Breast epithelium (tissue), 4 donors: ENCODE measurements at places on chromosomes 3 and 15. TPM values are rescaled to one million over a fixed set of nuclear protein-coding genes. Genes with fewer than 3 reads are reported as not detected.
A peak's percentile ranks its signal among the peaks of the same experiment; 100 is the strongest.

Gene SLC28A2
- total RNA-seq: not detected

Gene NAALADL2
- 53.9 TPM for total RNA-seq

Gene SI
- not detected for total RNA-seq

Gene UPK1B
- not detected for total RNA-seq

Gene CELSR3
- total RNA-seq: 1.1 TPM

Gene ZNF662
- total RNA-seq: 13.8 TPM

GRCh38 chr3:150149651-150150051 lies 179.0 kb upstream of the PFN2 start:
- no peak for DNase-seq
- no peaks in the 10 kb centered on the region for H3K36me3 ChIP-seq
- H3K4me1 ChIP-seq: no peaks in the 10 kb centered on the region
- H3K27me3 ChIP-seq: no peaks in the 10 kb centered on the region
- no peak overlapping the region for H3K27ac ChIP-seq
- H3K4me3 ChIP-seq: no peak overlapping the region

GRCh38 chr3:153252963-153253362 lies 90.9 kb downstream of the RAP2B start:
- no peak overlapping the region for H3K4me3 ChIP-seq
- H3K27ac ChIP-seq: no peak overlapping the region
- DNase-seq: no peak
- H3K4me1 ChIP-seq: no peaks in the 10 kb centered on the region
- no peaks in the 10 kb centered on the region for H3K36me3 ChIP-seq

DNA sequence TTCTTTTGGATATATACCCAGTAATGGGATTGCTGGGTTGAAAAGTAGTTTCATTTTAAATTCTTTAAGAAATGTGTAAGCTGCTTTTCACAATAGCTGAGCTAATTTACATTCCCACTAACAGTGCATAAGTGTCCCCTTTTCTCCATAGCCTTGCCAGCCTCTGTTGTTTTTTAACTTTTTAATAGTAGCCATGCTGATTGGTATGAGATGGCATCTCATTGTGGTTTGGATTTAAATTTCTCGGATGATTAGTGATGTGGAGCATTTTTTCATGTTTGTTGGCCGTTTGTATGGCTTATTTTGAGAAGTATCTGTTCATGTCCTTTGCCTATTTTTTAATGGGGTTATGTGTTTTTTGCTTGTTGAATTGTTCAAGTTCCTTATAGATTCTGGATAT lies 444.3 kb upstream of the ATP11B start:
- H3K27me3 ChIP-seq: no peaks in the 10 kb centered on the region
- H3K4me1 ChIP-seq: no peaks in the 10 kb centered on the region
- no peak overlapping the region for H3K4me3 ChIP-seq
- no peak overlapping the region for H3K27ac ChIP-seq

DNA sequence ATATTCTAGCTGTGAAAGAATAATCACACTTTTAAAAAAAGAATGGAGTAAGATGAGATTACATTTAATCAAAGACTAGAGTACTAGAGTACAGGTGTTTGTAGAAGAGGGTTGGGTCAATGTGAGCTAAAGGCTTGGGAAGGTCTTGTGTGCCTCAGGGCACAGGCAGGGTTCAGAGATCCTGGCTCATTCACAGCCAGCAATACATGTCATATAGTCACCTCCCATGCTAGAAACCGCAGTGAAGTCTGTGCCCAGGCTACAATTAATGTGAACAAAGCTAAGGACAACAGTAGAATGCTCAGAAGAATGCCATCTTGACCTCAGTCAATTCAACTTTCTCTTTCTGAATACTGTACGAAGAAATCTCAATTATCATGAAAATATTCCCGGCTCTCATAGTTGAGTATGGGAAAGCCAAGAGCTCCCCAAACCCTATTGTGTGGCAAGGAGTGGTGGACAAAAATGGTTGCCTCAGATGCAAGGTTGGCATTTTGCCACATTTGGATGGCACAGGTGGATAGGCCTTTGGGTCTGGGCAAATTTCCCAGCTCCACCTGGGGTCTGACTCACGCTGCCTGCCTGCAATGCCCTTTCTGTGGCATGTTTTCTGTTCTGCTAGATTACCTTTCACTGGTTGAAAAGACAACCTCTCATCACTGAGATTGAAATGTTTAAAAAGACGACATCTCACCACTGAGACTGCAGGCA lies 70.2 kb downstream of the NMD3 start:
- peak; percentile 55 for DNase-seq
- no peaks in the 10 kb centered on the region for H3K27me3 ChIP-seq
- H3K4me3 ChIP-seq: no peak overlapping the region
- peak overlapping the region; percentile 62 for H3K27ac ChIP-seq
- no peaks in the 10 kb centered on the region for H3K36me3 ChIP-seq
- H3K4me1 ChIP-seq: no peaks in the 10 kb centered on the region

DNA sequence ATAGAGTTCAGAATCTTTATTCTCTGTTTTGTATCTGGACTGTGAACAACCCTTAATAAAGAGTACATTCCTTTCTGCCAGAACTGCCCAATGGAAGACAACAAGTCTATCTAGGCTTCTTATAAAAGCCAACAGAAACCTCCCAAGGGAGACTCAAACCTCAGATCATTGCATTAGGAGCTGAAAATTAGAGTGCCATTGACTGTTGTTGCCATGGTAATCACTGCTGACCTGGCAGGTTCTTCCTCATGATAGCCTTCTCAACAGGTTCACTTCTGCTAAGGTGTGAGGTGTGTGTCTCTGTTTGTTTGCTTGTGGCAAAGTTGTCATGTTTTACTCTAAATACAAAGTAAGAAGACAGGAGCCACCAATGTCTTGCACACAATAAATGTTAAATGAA lies 79.2 kb downstream of the TMEM108 start:
- no peaks in the 10 kb centered on the region for H3K4me1 ChIP-seq
- no peak overlapping the region for H3K4me3 ChIP-seq
- H3K27ac ChIP-seq: no peak overlapping the region
- DNase-seq: no peak

DNA sequence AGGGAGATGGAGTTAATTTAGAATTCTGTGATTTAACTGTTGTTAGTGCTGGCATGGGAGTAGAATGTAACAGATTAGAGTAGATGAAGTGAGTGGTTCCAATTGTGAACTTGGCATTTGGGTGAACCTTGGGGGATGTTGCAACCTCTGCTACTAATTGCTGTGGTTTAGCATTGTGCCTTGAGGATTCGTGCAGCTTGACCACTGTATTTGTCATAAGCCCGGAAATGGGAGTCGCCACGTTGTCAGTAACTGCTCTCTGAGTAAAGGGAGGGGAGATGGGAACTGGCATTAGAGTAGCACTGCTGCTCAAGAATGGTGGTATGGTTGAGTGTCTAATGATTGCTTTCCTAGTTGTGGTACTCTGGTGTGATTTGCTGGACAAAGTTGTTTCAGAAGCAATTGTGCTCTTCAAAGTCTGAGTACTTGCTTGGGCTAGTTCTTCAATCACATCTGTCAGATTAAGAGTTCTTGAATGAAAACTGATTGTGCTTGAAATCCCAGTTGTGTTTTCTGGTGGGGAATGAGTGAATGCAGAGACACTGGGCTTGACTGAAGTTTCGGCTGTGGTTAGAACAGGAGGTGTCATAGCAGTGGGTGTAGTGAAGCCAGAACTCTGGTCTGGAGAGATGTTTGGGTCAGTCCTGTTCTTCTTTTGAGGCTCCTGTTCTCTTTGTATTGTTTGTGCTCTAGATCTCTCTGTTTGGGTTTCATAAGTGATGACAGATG lies 15.4 kb downstream of the IGSF10 start:
- H3K36me3 ChIP-seq: no peaks in the 10 kb centered on the region
- no peak overlapping the region for H3K4me3 ChIP-seq
- DNase-seq: peak; percentile 37
- no peaks in the 10 kb centered on the region for H3K27me3 ChIP-seq
- peak overlapping the region; percentile 48 for H3K27ac ChIP-seq

GRCh38 chr15:62879770-62880169 lies 162.8 kb upstream of the TPM1 start:
- H3K4me3 ChIP-seq: no peak overlapping the region
- H3K27ac ChIP-seq: no peak overlapping the region
- H3K4me1 ChIP-seq: no peaks in the 10 kb centered on the region
- no peaks in the 10 kb centered on the region for H3K27me3 ChIP-seq

DNA sequence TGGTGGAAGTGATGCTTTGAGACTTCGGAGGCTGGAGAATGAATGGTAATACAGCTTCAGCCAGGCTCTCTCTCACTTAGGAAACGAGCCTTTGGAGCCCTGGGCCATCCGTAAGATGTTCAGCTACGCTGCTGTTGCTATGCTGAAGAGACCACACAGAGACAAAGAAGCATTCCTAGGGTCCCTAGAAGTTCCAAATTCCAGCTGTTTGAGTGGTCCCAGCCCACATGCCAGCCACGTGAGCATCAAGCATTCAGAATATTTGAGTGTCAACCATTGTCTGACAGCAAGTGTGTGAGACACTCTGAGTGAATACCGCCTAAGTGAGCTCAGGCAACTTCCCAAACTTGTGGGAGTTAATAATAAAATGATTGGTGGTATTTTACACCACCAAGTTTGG lies 212.9 kb downstream of the CD47 start:
- no peak overlapping the region for H3K4me3 ChIP-seq
- H3K36me3 ChIP-seq: no peaks in the 10 kb centered on the region
- H3K4me1 ChIP-seq: no peaks in the 10 kb centered on the region
- H3K27me3 ChIP-seq: no peaks in the 10 kb centered on the region
- H3K27ac ChIP-seq: no peak overlapping the region

- no peaks in the 10 kb centered on the region for H3K27me3 ChIP-seq
- DNase-seq: no peak
Measured at GRCh38 chr15:62927196-62927595, 115.4 kb upstream of the TPM1 start.

- H3K27ac ChIP-seq: no peak overlapping the region
- H3K36me3 ChIP-seq: no peaks in the 10 kb centered on the region
- H3K4me3 ChIP-seq: no peak overlapping the region
- no peak for DNase-seq
- no peaks in the 10 kb centered on the region for H3K4me1 ChIP-seq
Measured at GRCh38 chr3:43010638-43011037, 31.5 kb downstream of the GASK1A start.

DNA sequence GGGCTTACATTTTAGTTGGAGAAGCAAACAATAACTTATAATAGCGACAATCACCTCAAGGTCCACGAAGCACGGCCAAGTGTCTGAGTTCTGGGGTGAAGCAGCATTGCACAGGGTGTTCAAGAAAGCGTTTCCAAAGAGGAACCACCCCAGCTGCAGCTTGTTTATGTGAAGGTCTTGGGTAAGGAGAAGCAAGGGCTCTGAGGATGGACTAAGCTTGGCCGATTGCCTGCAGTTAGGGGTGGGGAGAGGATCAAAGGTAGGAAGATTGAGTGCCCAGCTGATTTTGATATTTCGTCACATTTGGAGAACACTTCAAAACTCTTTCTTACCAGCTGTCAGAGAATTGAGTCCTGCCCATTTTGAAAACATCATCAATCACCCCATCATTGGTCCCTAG lies 321.6 kb upstream of the DNAJC19 start:
- DNase-seq: no peak
- H3K27me3 ChIP-seq: no peaks in the 10 kb centered on the region
- no peak overlapping the region for H3K4me3 ChIP-seq
- H3K27ac ChIP-seq: no peak overlapping the region
- H3K36me3 ChIP-seq: no peaks in the 10 kb centered on the region

GRCh38 chr15:55802600-55803376 lies 59.8 kb upstream of the PRTG start:
- no peaks in the 10 kb centered on the region for H3K27me3 ChIP-seq
- no peak overlapping the region for H3K27ac ChIP-seq
- H3K4me3 ChIP-seq: no peak overlapping the region
- no peaks in the 10 kb centered on the region for H3K36me3 ChIP-seq

- no peak for DNase-seq
- no peak overlapping the region for H3K27ac ChIP-seq
- no peak overlapping the region for H3K4me3 ChIP-seq
- H3K36me3 ChIP-seq: no peaks in the 10 kb centered on the region
Measured at GRCh38 chr3:193116871-193117270, 124.2 kb upstream of the PLAAT1 start.

GRCh38 chr3:186705882-186706780 lies 11.0 kb upstream of the KNG1 start:
- no peak overlapping the region for H3K27ac ChIP-seq
- no peaks in the 10 kb centered on the region for H3K36me3 ChIP-seq
- H3K4me1 ChIP-seq: no peaks in the 10 kb centered on the region
- no peak overlapping the region for H3K4me3 ChIP-seq
- H3K27me3 ChIP-seq: no peaks in the 10 kb centered on the region

DNA sequence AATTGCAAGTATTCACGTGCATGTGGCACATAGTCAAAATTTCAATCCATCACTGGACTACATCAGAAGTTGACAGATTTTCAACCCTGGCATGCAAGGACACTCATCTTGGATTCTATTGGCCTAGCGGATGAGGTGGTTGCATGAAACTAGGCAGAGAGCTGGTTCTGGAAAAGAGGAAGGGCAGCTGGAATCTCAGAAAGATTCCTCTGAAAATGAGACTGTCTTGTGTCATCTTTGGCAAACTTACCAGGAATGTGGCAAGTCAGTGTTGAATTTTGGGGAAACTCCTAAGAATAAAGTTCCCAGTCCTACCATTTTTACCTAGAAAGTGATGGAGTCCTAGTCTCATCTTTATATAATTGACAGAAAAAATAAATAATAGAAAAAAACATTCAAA lies 384.3 kb upstream of the NR2F2 start:
- no peak for DNase-seq
- no peaks in the 10 kb centered on the region for H3K27me3 ChIP-seq
- no peaks in the 10 kb centered on the region for H3K4me1 ChIP-seq
- H3K27ac ChIP-seq: no peak overlapping the region
- H3K36me3 ChIP-seq: no peaks in the 10 kb centered on the region

DNA sequence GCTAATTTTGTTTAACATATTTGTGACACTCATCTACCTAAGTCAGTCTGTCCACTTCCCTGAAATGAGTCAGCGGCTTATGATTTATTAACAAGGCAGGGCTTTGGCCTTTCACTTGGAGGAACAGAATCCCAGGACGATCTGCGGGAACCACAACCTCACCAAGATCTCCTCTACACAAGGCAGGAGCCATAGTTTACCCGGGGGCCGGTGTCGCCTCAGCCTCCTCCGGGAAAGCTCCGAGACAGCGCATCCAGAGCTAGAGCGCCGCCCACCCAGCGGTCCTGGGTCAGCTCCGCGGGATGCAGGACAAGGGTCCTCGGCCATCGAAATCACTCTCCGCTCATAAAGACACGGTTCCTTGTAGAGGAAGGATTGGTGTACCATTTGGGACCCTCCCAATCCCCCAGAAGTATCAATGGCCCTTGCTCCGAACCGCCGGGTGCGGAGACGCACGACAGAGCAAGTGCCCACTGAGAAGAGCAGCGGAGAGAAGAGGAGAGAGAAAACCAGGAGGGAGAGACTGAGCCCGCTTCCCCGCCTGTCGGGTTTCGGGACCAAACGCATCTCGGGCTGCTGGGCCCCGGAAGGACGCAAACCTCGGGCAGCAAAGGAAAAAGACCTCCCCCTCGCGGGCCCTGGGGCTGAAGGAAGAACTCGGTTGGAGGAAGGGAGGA lies 13.1 kb upstream of the ALCAM start:
- no peak for DNase-seq
- peak overlapping the region; percentile 50 for H3K4me3 ChIP-seq
- H3K36me3 ChIP-seq: no peaks in the 10 kb centered on the region
- no peaks in the 10 kb centered on the region for H3K4me1 ChIP-seq
